GM12878 (cell line): ENCODE measurements at places on chromosomes 3 and 15. TPM values are rescaled to one million over a fixed set of nuclear protein-coding genes. Genes with fewer than 3 reads are reported as not detected.

DNA sequence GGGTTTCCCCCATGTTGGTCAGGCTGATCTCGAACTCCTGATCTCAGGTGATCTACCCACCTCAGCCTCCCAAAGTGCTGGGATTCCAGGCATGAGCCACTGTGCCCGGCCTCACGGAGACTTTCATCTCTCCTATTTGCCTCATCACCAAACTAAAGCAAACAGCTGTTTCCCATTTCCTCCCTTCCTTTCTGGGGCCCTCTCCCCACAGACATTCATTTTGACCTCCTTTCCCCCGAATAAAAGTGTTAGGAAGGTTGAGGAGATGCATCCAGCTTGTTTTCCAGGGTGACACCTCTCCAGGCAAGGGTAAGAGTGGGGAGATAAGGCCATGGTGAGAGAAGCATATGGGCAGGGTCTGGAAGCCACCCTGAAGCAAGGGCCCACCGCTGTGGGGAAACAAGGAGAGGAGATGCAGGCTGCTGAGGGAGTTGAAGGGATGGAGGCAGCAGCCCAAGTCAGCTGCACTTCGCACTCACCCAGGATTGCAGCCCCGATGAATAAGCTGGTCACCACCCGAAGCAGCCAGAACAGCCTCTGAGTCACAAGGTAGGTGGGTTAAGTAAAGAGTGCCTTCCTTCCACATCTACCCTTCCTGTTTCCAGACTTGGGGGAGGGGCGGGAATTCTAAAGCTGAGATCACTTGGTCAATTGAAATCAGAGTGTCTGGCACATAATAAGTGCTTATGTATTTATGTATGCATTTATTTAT lies 7.7 kb downstream of the DUOXA2 start:
- no peaks in the 10 kb centered on the region for H3K36me3 ChIP-seq
- H3K4me3 ChIP-seq, result no peak overlapping the region
- H3K27me3 ChIP-seq, result peaks cover 4% of the 10 kb centered on the region

DNA sequence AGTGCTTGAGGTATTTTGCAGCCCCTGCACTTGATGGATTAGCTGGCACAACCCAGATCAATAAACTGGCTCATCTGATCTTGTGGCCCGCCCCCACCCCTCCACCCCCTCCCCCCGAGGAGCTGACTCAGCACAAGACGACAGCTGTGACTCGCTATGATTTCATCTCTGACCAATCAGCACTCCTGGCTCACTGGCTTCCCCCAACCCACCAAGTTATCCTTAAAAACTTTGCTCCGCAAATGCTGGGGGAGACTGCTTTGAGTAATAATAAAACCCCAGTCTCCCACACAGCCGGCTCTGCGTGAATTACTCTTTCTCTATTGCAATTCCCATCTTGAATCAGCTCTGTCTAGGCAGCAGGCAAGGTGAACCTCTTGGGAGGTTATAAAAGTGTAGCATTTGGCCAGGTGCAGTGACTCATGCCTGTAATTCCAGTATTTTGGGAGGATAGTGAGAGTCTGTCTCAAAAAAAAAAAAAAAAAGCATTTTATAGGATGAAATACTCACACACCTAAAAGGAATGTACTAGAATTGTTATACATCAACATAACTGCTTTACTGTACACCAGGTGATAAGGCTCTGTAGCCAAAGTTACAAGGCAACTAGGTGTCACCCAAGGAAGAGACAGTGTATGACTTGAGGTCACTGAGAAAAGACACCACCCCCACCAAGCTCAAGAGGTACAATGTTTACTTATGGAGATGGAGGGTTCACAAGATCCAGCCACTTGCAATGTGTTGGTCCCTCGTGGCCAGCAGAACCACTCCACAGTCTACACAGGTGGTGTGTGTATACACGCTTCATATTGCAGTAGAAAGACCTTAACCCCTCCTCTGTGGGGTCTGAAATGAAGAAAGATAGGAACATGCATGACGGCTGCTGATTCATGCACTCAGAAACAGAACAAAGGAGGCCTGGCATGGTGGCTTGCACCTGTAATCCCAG lies 8.6 kb downstream of the ZNF445 start:
- DNase-seq, result no peak
- H3K4me3 ChIP-seq, result no peak overlapping the region
- H3K4me1 ChIP-seq, result 0 out of 2 replicates have a peak, but pooled peaks cover 2% of the 10 kb centered on the region
- no peak overlapping the region for H3K27ac ChIP-seq
- no peaks in the 10 kb centered on the region for H3K27me3 ChIP-seq

- no peak overlapping the region for H3K27ac ChIP-seq
- no peak overlapping the region for H3K4me3 ChIP-seq
- no peaks in the 10 kb centered on the region for H3K36me3 ChIP-seq
- no peaks in the 10 kb centered on the region for H3K27me3 ChIP-seq
These were observed 215.7 kb downstream of the POLQ start for GRCh38 chr3:121330118-121330517.

DNA sequence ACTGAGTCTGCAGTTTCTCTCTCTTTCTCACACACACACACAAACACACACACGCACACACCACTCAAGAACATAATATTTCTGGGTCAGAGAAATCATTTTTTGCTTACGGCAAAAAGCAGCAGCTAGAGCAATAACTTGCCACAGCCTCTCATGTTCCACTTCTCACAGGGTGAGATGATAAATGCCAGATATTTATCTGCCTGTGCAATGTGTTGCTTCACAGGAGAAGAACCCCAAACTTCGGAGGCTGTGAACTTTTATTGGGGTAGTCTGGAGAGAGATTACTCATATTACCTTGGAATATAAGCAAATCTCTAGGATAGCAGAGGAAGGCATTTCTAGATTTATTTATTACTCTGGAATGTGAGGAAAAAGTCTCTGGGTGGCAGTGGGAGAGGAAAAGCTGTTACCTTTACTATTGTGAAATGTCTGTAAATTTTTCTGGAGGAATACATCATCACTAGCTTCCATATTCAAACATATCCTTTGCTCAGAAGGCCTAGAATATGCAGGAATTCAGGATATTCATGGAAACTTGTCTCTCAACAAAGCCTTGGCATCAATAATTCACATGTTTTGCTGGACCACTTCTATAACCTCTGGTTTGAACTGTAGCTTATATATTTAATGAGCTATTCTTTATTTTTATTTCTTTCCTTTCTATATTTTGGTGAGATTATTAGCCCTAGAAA lies 369.2 kb downstream of the NSUN3 start:
- no peak overlapping the region for H3K27ac ChIP-seq
- no peak for DNase-seq
- no peaks in the 10 kb centered on the region for H3K4me1 ChIP-seq

DNA sequence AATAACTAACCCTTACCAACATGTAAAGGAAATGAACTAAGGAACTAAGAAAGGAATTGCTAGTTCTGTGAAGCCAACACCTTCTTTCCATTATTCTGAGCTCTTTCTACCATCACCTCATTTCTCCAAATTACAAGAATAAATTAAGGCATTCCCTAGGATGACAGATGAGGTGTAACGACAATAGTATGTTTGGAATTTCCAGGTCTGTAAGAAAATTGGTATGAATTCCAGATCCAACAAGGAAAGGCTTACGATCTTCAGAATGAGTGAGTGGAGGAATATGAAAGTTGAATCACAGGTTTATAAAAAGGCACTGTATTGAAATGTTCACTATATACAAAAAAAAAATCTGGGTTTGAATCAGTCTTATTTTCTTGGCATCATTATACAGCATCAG lies 4.5 kb upstream of the NANOGP8 start:
- no peak for DNase-seq
- no peaks in the 10 kb centered on the region for H3K4me1 ChIP-seq
- H3K4me3 ChIP-seq, result no peak overlapping the region
- H3K27ac ChIP-seq, result no peak overlapping the region
- H3K27me3 ChIP-seq, result no peaks in the 10 kb centered on the region

The CMTM7 gene
- total RNA-seq, result 12.5 and 13.7 TPM in 2 replicates

DNA sequence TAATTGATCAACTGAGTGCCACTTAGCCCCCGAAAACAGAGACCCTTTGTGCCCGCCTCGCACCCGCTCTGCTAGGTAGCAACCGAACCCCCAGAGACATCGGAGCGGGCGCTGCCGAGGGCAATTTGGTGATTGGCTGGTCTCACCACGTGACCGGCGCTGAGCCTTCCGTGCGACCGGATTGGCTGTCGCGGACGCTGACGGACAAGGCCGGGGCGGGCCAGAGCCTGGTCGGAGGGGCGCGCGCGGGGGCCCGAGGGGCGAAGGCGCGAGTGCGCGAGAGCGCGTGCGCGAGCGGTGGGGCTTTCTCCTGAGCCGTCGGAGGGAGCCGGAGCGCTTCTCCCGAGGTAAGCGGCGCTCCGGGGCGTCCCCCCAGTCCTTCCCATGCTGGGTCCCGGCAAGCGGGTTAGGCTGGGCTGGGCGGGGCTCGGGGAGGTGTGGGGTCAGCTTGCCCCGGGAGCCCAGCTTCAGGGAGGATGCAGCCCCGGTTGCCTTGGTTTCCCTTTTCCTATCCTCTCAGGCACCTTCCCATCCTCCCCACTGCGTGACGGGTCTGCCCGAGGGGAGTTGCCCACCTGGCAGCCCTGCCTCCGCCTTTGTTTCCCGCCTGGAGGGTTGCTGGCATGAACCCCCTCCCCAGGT lies at the start of gene TMEM108:
Gene TMEM108, plus strand, starts transcription at position 303 of the 642 bp plus-strand sequence.
- no peaks in the 10 kb centered on the region for H3K4me1 ChIP-seq
- H3K4me3 ChIP-seq, result no peak within 1 kb of the TSS
- H3K27ac ChIP-seq, result no peak within 1 kb of the TSS
- H3K27me3 ChIP-seq, result peaks cover 13% of the 10 kb centered on the region
- no peak for DNase-seq

DNA sequence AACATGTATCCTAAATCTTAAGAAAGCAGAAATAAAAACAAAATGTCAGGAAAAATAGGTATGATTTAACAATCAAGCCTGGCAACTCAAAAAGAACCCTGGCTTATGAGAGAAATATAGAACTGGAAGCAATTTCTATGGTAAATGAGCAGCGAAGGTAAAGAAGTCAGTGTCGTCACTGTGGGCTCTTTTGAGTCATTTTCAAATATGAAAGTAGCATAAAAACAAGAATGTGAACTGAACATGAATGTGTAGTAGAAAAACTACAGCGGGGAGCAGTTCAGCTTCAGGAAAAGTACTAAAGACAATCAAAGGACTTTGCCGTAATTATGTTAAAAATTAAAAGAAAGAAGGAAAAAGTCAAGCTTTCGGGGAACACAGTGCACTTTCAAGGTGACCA lies 17.5 kb downstream of the LSG1 start:
- peaks cover 31% of the 10 kb centered on the region for H3K36me3 ChIP-seq
- H3K4me3 ChIP-seq, result no peak overlapping the region
- H3K4me1 ChIP-seq, result peaks cover 8% of the 10 kb centered on the region; the same call in 1 of the 2 replicates
- DNase-seq, result peak; percentile 23
- no peaks in the 10 kb centered on the region for H3K27me3 ChIP-seq

The ATP13A4 gene
- 1.0 TPM in 2 replicates for total RNA-seq

DNA sequence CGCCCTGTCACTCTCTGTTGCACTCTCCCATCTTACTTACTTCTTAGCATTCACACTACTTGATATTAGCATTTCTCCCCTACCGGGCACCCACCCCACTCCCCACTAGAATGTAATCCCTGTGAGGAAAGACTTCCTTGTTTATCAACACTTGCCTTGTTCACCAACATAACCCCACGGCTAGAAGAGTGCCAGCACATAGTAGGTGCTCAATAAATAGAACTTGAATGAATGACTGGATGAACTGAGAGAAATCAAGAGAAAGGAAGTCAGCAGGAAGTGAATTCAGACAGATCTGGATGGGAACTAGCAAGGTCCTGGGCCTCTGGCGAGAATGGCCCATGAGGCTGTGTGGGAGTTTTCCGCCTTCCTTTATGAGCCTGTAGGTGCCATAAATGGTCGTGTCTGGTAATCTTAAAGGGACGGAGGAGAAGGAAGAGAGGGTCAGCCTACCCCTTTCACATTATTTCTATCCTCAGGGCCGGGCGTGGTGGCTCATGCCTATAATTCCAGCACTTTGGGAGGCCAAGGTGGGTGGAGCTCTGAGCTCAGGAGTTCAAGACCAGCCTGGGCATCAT lies 42.4 kb upstream of the HERC1 start:
- H3K27ac ChIP-seq, result no peak overlapping the region
- no peak overlapping the region for H3K4me3 ChIP-seq
- no peak for DNase-seq
- no peaks in the 10 kb centered on the region for H3K36me3 ChIP-seq
- H3K4me1 ChIP-seq, result peaks cover 39% of the 10 kb centered on the region

The LRRC31 gene
- not detected in 2 replicates for total RNA-seq

The SSUH2 gene
- total RNA-seq, result not detected in 2 replicates

- no peak overlapping the region for H3K4me3 ChIP-seq
- no peak for DNase-seq
- H3K27ac ChIP-seq, result no peak overlapping the region
- no peaks in the 10 kb centered on the region for H3K27me3 ChIP-seq
These were observed 48.4 kb upstream of the CCK start for GRCh38 chr3:42314411-42314810.

GRCh38 chr15:22799902-22800301 lies 13.5 kb downstream of the NIPA1 start:
- H3K36me3 ChIP-seq, result no peaks in the 10 kb centered on the region
- no peak overlapping the region for H3K27ac ChIP-seq
- H3K27me3 ChIP-seq, result no peaks in the 10 kb centered on the region
- no peak overlapping the region for H3K4me3 ChIP-seq
- peaks cover 28% of the 10 kb centered on the region for H3K4me1 ChIP-seq

The SLC35G2 gene
- total RNA-seq, result 0.24 and 0.31 TPM in 2 replicates

DNA sequence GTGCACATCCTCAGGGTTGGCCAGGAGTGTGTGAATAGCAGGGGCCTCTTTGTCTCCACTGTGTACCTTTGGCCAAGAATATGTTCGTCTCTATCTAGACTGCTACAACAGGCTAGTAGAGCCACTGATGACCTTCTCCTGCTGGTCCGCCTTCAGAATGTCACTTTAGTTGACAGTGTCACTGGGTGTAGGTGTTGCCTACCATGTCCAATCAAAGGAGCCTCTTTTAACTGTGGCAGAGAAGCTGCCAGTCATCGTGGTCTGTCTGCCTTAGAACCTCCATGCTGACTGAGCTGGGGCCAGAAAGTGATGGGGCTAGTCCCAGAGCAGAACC lies 40.1 kb downstream of the OXSR1 start:
- H3K27me3 ChIP-seq, result no peaks in the 10 kb centered on the region
- no peak overlapping the region for H3K4me3 ChIP-seq
- H3K36me3 ChIP-seq, result peaks cover 14% of the 10 kb centered on the region; the same call in 1 of the 2 replicates
- H3K4me1 ChIP-seq, result peaks cover 17% of the 10 kb centered on the region; the same call in 1 of the 2 replicates
- no peak for DNase-seq

- H3K4me1 ChIP-seq, result no peaks in the 10 kb centered on the region
- H3K36me3 ChIP-seq, result no peaks in the 10 kb centered on the region
- DNase-seq, result no peak
- H3K4me3 ChIP-seq, result no peak overlapping the region
- no peak overlapping the region for H3K27ac ChIP-seq
These were observed 22.1 kb upstream of the TJP1 start for GRCh38 chr15:29844290-29844903.

- H3K27me3 ChIP-seq, result no peaks in the 10 kb centered on the region
- H3K36me3 ChIP-seq, result no peaks in the 10 kb centered on the region
- no peak for DNase-seq
- H3K27ac ChIP-seq, result no peak overlapping the region
These were observed 120.9 kb downstream of the ZMAT3 start for GRCh38 chr3:178950676-178951075.

The CCDC12 gene
- 65.8 and 65.9 TPM in 2 replicates for total RNA-seq

The TRMT10C gene
- 32.3 and 34.7 TPM in 2 replicates for total RNA-seq

The IMPG2 gene
- total RNA-seq, result 0.11 and 0.13 TPM in 2 replicates

- H3K4me3 ChIP-seq, result no peak overlapping the region
- H3K27me3 ChIP-seq, result no peaks in the 10 kb centered on the region
- H3K27ac ChIP-seq, result no peak overlapping the region
- H3K4me1 ChIP-seq, result no peaks in the 10 kb centered on the region
- no peaks in the 10 kb centered on the region for H3K36me3 ChIP-seq
These were observed 26.5 kb downstream of the TRAT1 start for GRCh38 chr3:108849075-108849474.

- H3K27me3 ChIP-seq, result no peaks in the 10 kb centered on the region
- H3K4me1 ChIP-seq, result no peaks in the 10 kb centered on the region
- H3K4me3 ChIP-seq, result no peak overlapping the region
- no peak overlapping the region for H3K27ac ChIP-seq
These were observed 87.7 kb downstream of the ATP10A start for GRCh38 chr15:25775317-25775912.
